ENCODE measurements at places on chromosomes 12 and 14.

GRCh38 chr14:33062476-33062875, 123.8 kb downstream of the NPAS3 start:
- DNase-seq, result no peak

DNA sequence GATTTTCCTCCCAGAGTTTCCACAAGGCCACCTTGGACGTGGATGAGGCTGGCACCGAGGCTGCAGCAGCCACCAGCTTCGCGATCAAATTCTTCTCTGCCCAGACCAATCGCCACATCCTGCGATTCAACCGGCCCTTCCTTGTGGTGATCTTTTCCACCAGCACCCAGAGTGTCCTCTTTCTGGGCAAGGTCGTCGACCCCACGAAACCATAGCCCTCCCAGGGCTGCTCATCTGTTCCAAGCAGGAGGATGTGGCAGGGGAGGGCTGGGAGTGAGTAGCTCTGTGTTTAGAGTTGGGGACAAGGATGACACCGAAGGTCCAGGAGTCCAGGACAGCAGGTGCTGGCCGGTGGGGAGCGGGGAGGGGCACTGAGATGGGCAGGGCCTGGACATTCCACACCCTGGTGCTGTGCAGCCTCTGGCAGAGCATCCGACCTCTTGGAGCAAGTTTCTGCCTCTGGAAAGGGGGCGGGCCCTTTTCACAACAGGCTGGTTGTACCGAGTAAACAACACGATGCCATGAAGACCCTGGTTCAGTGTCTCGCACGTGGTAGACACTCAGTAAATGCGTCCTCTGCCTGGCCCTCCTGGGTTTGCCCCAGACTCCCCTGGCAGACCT, 8.2 kb downstream of the SERPINA4 start:
- DNase-seq, result no peak

GRCh38 chr12:94258593-94258992, 110.2 kb downstream of the PLXNC1 start:
- DNase-seq, result no peak

- no peak for DNase-seq
Measured at GRCh38 chr14:98791661-98792060, 480.3 kb downstream of the BCL11B start.
